ENCODE measurements at places on chromosomes 6 and 20. TPM values are rescaled to one million over a fixed set of nuclear protein-coding genes. Genes with fewer than 3 reads are reported as not detected.

Gene SALL4
- 231 TPM for total RNA-seq

Gene RPS6KA2
- total RNA-seq, result 25.7 TPM

Gene KCNK5
- 44.3 TPM for total RNA-seq

Gene C20orf144
- total RNA-seq, result 0.23 TPM

Gene SDCBP2
- total RNA-seq, result 3.6 TPM

Gene SPATA25
- 3.0 TPM for total RNA-seq

Gene IL20RA
- total RNA-seq, result 1.7 TPM

Gene ASIP
- total RNA-seq, result not detected

Gene REM1
- total RNA-seq, result not detected

Gene AMD1
- 174 TPM for total RNA-seq

Gene RIMS1
- total RNA-seq, result 2.3 TPM

Gene CCR6
- total RNA-seq, result not detected

Gene PI3
- total RNA-seq, result not detected

Gene NMBR
- not detected for total RNA-seq

Gene NHSL1
- total RNA-seq, result 32.4 TPM

Gene TNFAIP3
- 1.6 TPM for total RNA-seq

- no peaks in the 10 kb centered on the region for H3K4me1 ChIP-seq
- H3K27ac ChIP-seq, result no peak overlapping the region
- no peak for DNase-seq
- H3K27me3 ChIP-seq, result peaks cover 10% of the 10 kb centered on the region
These were observed 106.7 kb downstream of the GPX5 start for GRCh38 chr6:28632326-28632851.

- no peak for DNase-seq
- H3K36me3 ChIP-seq, result no peaks in the 10 kb centered on the region
- no peak overlapping the region for H3K4me3 ChIP-seq
- peaks cover 3% of the 10 kb centered on the region for H3K4me1 ChIP-seq
- no peaks in the 10 kb centered on the region for H3K27me3 ChIP-seq
These were observed 40.4 kb upstream of the EDN1 start for GRCh38 chr6:12249541-12250382.

GRCh38 chr20:53914781-53915445, 155.5 kb downstream of the BCAS1 start:
- no peaks in the 10 kb centered on the region for H3K36me3 ChIP-seq
- no peaks in the 10 kb centered on the region for H3K27me3 ChIP-seq
- DNase-seq, result no peak
- H3K4me1 ChIP-seq, result peaks cover 18% of the 10 kb centered on the region

GRCh38 chr6:111609028-111609820, 3.5 kb upstream of the TRAF3IP2 start:
- no peak for DNase-seq
- H3K27ac ChIP-seq, result no peak overlapping the region
- H3K4me3 ChIP-seq, result no peak overlapping the region
- H3K27me3 ChIP-seq, result no peaks in the 10 kb centered on the region
- H3K4me1 ChIP-seq, result peaks cover 10% of the 10 kb centered on the region
- H3K36me3 ChIP-seq, result no peaks in the 10 kb centered on the region

GRCh38 chr6:157542414-157543160, 161.6 kb downstream of the ZDHHC14 start:
- no peak overlapping the region for H3K27ac ChIP-seq
- H3K27me3 ChIP-seq, result no peaks in the 10 kb centered on the region
- H3K4me1 ChIP-seq, result peaks cover 4% of the 10 kb centered on the region
- no peaks in the 10 kb centered on the region for H3K36me3 ChIP-seq
- no peak overlapping the region for H3K4me3 ChIP-seq
- no peak for DNase-seq

GRCh38 chr20:40314278-40314677, 374.8 kb downstream of the MAFB start:
- H3K36me3 ChIP-seq, result no peaks in the 10 kb centered on the region
- no peak for DNase-seq
- H3K27me3 ChIP-seq, result no peaks in the 10 kb centered on the region

GRCh38 chr20:59578436-59579403, 25.6 kb upstream of the PHACTR3 start:
- H3K4me1 ChIP-seq, result peaks cover 2% of the 10 kb centered on the region
- no peak overlapping the region for H3K27ac ChIP-seq
- H3K27me3 ChIP-seq, result peaks cover 14% of the 10 kb centered on the region
- no peaks in the 10 kb centered on the region for H3K36me3 ChIP-seq
- H3K4me3 ChIP-seq, result no peak overlapping the region
- DNase-seq, result no peak

- H3K4me3 ChIP-seq, result no peak overlapping the region
- no peaks in the 10 kb centered on the region for H3K27me3 ChIP-seq
- no peaks in the 10 kb centered on the region for H3K4me1 ChIP-seq
- H3K27ac ChIP-seq, result no peak overlapping the region
- DNase-seq, result no peak
- no peaks in the 10 kb centered on the region for H3K36me3 ChIP-seq
These were observed 53.7 kb downstream of the SH3BGRL2 start for GRCh38 chr6:79684876-79685275.

GRCh38 chr6:35500782-35501181, 3.9 kb upstream of the TEAD3 start:
- H3K4me1 ChIP-seq, result peaks cover 14% of the 10 kb centered on the region
- H3K27ac ChIP-seq, result no peak overlapping the region
- H3K27me3 ChIP-seq, result peaks cover 7% of the 10 kb centered on the region
- H3K4me3 ChIP-seq, result no peak overlapping the region
- no peak for DNase-seq

- no peak overlapping the region for H3K27ac ChIP-seq
- no peaks in the 10 kb centered on the region for H3K36me3 ChIP-seq
- no peaks in the 10 kb centered on the region for H3K27me3 ChIP-seq
These were observed 113.2 kb upstream of the TENT5A start for GRCh38 chr6:81865712-81866111.

GRCh38 chr20:56826705-56827665, 197.9 kb downstream of the TFAP2C start:
- no peaks in the 10 kb centered on the region for H3K27me3 ChIP-seq
- no peaks in the 10 kb centered on the region for H3K36me3 ChIP-seq
- no peak for DNase-seq
- peaks cover 3% of the 10 kb centered on the region for H3K4me1 ChIP-seq
- no peak overlapping the region for H3K4me3 ChIP-seq
- H3K27ac ChIP-seq, result no peak overlapping the region

DNA sequence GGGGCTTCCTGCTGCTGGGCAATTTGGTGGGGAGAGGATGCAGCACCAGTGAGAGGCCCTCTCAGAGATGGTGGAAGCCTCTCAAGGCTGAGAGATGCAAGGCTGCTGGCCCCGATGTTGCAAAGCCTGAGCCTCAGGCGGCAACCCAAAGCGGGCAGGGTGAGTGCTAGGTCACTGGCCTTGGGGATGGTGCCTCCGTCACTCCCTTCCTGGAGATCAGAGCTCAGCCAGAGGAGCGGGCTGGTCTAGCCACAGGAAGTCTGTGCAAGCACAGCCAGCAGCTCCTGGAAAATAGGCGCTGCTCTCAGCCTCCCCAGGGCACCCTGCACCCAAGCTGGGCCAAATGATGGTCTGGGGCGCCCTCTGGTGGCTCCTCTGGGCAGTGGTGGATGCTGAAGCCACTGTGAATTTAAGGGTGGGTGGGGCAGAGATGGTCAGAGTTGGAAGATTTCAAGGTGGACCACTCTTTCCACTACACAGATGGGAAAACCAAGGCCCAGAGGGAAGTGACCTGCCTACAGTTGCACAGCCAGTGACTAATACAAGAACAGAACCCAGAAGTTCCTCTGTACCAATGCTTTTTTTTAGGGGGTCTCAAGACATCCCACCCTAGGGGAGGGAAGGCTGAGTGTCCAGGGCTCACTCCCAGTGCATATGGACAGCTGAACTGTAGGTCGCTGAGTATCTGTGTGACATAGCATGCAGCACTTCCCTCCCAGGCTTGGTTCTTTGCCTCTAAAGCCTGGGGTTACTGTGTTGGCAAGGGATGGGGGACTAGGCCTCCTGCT, 20.8 kb downstream of the C20orf203 start:
- no peak overlapping the region for H3K4me3 ChIP-seq
- peaks cover 7% of the 10 kb centered on the region for H3K4me1 ChIP-seq
- no peaks in the 10 kb centered on the region for H3K27me3 ChIP-seq
- no peak overlapping the region for H3K27ac ChIP-seq

GRCh38 chr6:25017932-25018567, 82.3 kb upstream of the RIPOR2 start:
- H3K27me3 ChIP-seq, result no peaks in the 10 kb centered on the region
- DNase-seq, result peak; percentile 66
- H3K27ac ChIP-seq, result no peak overlapping the region
- H3K4me3 ChIP-seq, result no peak overlapping the region

DNA sequence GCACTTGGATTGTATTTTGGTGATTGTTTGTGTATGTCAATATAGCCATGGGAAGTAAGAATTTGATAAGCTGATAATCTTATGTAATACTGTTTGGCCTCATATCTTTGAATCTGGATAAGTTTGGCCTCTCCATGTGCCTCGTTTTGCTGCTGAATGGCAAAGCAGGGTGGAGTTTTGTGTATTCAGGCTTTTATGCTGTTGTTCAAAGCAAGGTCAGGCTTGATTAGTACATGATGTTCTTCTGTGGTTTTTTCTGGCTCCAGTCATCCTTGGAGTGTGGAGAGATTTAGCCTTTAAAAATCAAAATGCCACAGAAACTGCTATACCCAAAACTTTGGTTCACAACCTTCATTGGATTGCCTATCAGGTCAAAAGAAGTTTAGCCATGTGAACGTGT, 728.9 kb upstream of the GJE1 start:
- no peaks in the 10 kb centered on the region for H3K27me3 ChIP-seq
- H3K4me3 ChIP-seq, result no peak overlapping the region
- H3K36me3 ChIP-seq, result no peaks in the 10 kb centered on the region

All from H1 (cell line).